ENCODE measurements at places on chromosomes 1 and 21. TPM values are rescaled to one million over a fixed set of nuclear protein-coding genes. Genes with fewer than 3 reads are reported as not detected.

The MOV10 gene
- 59.6 TPM for total RNA-seq

The CYP4A11 gene
- total RNA-seq: not detected

The SPRR1A gene
- total RNA-seq: not detected

The FAM72A gene
- 2.3 TPM for total RNA-seq

The FMO2 gene
- total RNA-seq: 0.24 TPM

The HNRNPR gene
- 151 TPM for total RNA-seq

The TRABD2B gene
- total RNA-seq: 0.90 TPM

The C1orf185 gene
- not detected for total RNA-seq

The SLC19A2 gene
- 3.8 TPM for total RNA-seq

The FUCA1 gene
- total RNA-seq: 14.6 TPM

The ADAMTSL4 gene
- total RNA-seq: 3.6 TPM

The SHISAL2A gene
- not detected for total RNA-seq

The CD34 gene
- total RNA-seq: 0.12 TPM

The CHIA gene
- total RNA-seq: not detected

The RYR2 gene
- total RNA-seq: 0.12 TPM

The GTF2B gene
- total RNA-seq: 24.9 TPM

The C1QTNF12 gene
- total RNA-seq: 1.3 TPM

The NOS1AP gene
- 6.2 TPM for total RNA-seq

The NCAM2 gene
- 17.0 TPM for total RNA-seq

The TRPM2 gene
- total RNA-seq: not detected

The OR2T33 gene
- total RNA-seq: not detected

The KCNA2 gene
- 0.17 TPM for total RNA-seq

The RGSL1 gene
- total RNA-seq: not detected

The DTL gene
- total RNA-seq: 24.2 TPM

The THEM5 gene
- total RNA-seq: not detected

Data from chondrocyte (in vitro differentiated cells).